Kidney tubule cell (primary cell): ENCODE measurements at places on chromosomes 12 and 14.

DNA sequence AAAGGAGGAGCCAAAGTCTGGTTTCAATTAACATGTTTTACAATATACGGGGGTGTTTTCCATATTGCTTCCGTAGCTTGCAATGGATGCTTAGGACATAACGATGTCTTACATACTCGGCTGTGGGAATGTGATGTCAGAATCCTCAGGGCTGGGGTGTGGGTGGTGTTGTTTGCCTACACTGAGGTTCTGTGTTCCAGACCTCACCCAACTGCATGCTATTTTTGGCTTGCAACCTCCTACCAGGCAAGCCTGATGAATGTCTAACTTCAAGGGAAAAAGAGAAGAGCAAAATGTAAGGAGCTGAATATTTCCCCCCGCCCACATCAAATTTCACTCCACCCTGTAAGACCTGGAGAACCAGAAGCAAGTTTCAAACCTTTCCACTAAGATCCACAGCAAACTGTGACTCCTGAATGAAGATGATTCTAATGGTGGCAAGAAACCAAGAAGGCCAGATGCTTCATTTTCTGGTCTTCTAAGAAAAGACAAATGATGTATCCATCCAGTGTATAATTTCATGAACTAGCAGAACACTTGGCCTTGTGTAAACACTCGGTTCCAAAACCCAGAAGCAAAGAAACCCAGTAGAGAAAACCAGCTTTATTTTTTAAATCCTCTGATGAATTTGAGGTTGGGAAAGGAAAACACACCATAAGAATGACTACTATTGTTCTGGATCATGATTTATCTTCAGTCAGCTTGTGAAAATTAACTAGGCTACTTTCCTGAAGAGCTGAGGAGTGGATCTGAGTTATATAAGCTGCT lies 227.9 kb downstream of the DACT1 start:
- DNase-seq, result peak; percentile 34

GRCh38 chr14:25116607-25117006 lies 66.7 kb upstream of the STXBP6 start:
- DNase-seq, result no peak

GRCh38 chr14:98368916-98369315 lies 903.1 kb downstream of the BCL11B start:
- DNase-seq, result no peak

DNA sequence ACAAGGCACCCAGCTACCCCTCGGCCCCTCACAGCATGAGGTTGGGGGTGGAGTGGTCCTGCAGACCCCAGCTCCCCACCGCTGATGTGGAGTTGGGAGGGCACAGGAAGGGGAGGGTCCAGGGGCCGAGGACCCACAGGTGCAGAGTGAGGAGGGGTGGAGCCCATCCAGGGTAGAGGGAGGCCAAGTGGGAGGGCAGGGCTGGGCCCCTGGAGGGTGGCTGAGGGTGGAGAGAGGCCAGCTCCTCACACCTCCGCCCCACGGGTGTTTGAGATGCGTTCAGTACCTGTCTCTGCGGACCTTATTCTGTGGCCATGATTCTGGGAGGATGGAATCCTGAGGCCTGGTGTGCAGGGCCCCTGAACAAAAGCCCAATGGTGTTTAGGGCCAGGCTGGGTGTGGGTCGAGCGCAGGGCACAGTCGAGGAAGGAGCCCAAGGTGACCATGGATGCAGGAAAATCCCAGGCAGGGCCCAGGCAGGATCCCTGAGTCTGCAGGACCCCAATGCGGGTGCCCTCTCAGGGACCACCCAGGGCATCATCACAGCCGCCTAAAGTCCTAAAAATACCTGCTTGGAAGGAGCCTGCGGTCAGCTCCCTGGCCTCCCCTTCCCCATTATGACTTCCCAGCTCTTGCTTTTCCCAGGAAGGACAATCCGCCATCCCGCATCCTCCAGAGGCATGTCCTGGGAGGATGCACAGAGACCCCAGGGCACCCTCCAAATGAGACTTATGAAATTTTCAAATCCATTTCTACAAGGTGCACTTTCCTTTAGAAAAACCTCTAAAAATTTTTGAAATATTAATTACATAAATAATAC lies 377.1 kb upstream of the SFSWAP start:
- no peak for DNase-seq

DNA sequence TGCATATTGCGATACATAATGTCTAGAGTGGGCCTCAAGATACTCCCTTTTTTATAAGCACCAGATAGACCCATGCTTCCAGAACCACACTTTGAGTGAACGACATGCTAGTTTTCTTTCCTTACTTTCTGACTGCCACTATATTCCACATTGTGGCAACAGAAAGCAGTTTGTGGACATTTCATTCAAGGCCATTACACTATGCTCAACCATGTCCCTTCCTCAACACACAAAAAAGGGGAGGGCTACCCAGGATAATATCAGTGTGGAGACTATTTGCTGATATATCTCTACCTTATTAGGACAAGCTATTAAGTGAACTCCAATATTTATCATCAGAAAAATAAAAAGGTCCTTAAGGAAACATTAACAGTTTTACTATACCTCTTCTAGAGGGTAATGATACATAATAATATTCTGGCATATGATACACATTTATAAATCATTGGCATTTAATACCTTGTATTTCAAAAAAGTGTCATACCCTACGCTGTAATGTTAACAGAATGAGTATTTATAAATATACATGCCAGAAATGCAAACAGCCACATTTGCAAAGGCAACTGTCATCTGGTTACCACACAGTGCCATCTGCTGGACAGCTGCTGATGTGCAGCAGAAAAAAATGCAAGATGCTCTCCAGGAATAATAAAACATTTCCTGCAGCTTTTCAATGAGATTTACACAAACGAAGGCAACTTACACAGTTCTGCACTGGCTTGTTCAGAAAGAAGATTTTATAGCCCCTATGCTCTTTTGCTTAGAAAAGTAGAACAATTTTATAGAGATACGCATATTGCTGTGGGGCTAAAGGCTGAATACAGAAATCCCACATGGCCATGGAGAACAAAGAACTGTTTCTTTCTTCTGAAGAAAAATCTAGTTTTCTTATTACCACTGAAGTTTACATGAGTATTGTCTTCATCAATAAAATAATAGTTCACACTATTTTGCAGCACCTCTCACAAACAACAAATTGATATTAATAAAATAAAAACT lies 182.2 kb upstream of the GRIP1 start:
- peak; percentile 56 for DNase-seq

GRCh38 chr12:28088566-28089272 lies 101.5 kb upstream of the CCDC91 start:
- no peak for DNase-seq

- no peak for DNase-seq
These were observed 528.2 kb downstream of the MED13L start for GRCh38 chr12:115749071-115749841.

GRCh38 chr14:67420102-67420739 lies 8.3 kb upstream of the PLEK2 start:
- DNase-seq, result no peak

- no peak for DNase-seq
These were observed 13.7 kb upstream of the ITGA5 start for GRCh38 chr12:54432815-54433164.

DNA sequence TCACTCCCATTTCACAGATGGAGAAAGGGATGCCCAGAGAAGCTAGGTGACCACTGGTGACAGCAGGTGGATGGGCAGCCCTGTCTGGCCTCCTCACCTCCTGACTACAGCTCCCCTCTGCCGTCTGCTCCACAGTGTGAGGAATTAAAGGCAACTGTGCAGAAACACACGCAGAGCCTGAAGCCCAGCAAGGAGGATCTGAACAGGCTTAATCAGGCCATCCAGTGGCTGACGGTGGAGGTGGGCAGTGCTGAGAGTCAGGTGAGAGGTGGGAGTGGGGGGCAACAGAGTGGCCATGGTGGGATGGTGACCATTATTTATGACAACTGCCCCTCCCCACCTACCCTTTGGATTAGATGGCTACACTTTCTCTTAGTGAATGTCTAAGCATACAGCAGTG lies 1.2 kb downstream of the KRT86 start:
- no peak for DNase-seq

DNA sequence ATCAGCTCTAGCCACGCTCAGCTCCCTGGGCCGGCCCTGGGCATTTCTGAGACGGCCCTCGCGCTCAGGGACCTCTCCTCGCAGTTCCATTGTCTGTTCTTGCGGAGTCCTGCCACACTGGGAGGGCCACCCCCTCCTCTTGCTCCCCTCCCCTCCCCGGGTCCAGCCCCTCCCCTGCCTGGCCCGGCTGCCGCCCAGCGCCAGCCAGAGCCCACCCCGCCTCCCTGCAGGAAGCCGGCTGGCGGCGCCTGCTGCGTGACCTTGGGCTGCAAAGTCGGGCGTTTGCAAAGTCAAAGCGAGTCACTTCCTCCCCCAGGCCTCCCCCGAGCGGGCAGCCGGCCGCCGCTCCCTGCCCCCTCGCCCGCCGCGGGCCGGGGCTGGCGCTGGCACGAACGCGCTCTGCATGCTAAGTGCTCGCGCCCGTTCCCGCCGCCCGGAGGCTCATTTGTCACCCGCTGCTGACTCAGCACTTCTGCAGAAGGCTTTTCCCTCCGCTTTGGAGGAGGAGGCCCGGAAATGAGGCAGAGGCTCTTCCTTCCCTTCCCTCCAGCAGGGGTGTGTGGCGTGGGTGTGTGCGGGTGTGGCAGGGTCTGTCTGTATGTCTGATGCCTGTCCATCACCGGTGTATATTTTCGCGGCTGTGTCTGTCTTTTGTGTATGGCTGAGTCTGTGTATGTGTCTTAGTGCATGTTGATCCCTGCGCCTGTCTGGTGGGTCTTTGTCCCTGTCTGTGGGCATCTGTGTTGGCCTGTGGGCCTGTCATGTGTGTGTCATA lies 72.0 kb downstream of the IRF2BPL start:
- DNase-seq, result peak; percentile 98

GRCh38 chr14:75430526-75430925 lies 2.7 kb downstream of the JDP2 start:
- DNase-seq, result peak; percentile 25

DNA sequence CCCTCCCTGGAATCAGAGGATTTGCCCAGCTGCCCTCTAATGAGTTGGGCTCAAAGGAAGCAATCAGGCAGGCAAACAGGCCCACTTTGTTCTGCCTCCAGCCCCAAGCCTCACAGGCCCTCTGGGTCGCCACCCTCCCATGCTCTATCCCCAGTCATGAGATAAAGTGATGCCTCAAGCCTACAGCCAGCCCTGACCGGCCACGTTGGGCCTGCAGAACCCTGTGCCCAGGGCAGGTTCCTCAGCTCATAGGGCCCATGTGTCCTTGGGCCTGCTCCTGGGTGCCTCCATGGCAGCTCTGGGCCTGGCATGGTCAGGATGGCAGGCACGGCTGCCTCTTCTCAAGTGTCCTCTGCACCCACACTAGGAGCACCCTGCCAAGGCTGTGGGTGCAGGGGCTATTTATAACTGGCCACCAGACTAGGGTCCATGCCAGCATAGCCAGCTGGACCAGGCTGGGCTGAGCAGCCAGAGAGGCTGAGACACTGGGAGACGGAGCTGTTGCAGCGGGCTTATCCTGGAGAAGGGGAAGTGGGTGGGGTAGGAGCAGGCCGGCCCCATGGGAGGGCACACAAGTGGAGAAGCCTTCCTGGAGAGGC lies 20.2 kb downstream of the HDAC7 start:
- DNase-seq, result no peak

DNA sequence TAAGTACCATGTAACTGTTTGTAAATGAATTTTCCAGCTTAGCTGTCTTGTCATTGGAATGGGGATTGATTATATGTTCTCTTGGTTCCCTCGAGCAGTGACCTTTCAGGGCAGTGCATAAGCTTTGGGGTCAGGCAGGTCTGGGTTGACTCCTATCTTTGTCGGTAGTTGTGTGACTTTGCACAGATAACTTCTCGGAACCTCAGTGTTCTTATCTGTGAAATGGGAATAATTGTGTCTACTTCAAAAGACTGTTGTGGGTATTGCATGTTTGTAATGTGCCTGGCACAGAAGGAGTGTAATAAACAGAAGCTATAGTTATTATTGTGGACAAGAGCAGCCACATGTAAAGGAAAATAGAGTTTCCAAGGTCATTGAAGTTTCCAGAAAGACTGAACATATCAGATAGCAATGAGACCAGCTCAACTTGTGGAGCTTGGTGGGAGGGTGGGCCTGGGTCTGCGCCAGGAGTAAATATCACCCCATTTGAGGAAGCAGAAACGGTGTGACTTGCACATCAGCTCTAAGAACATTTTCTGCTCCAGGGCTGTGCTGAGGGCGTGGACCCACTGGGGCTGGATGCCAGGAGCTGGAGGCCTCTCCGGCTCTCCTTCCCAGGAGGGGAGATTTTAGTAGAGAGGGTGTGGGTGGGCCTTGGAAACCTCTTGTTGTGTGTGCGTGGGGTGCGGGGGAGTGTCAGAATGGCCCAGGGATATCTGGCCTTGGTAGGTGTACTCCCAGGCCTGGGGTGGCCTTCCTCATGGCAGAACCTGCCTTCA lies 19.7 kb downstream of the FOS start:
- no peak for DNase-seq

DNA sequence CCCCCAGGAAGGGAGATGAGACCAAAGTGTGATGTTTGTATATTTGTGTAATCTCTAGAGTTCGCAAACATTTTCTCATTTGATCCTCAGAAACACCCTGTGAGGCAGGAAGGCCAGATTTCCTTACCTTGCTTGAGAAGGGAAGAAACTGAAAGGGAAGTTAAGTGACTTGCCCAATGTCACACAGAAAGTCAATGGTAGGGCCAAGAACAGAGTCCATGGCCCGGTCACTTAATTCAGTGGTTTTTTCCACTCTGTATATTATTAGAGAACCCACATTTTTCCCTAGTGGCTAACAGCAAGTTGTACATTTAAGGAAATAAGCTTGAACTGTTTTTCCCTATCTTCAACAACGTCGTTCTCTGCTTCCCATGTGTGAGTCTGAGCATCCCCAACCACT lies 25.6 kb upstream of the CHPT1 start:
- DNase-seq, result no peak

GRCh38 chr12:92233346-92234015 lies 87.8 kb upstream of the BTG1 start:
- DNase-seq, result no peak

- DNase-seq, result no peak
These were observed 15.7 kb upstream of the DDHD1 start for GRCh38 chr14:53168786-53169185.

- no peak for DNase-seq
These were observed 25.3 kb downstream of the CLEC2A start for GRCh38 chr12:9906873-9907272.

DNA sequence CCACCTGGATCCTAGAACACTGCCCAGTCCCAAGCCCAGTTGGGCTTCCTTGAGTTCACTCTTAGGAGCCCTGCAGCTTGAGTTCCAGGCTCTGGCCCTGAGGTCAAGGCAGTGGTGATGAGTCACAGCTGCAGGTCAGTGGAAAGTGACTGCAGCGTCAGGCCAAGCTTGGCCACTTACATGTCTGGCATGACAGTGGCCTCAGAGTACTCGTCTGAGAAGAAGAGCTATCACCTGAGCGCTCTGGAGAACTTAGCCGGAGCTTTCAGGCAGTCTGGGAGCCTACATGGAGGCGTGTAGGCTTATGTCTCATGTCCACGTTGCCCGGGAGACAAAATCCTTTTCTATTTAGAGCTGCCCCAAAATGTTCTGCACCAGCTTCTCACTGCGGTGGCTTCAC lies 75.6 kb downstream of the ARL6IP4 start:
- DNase-seq, result peak; percentile 67

DNA sequence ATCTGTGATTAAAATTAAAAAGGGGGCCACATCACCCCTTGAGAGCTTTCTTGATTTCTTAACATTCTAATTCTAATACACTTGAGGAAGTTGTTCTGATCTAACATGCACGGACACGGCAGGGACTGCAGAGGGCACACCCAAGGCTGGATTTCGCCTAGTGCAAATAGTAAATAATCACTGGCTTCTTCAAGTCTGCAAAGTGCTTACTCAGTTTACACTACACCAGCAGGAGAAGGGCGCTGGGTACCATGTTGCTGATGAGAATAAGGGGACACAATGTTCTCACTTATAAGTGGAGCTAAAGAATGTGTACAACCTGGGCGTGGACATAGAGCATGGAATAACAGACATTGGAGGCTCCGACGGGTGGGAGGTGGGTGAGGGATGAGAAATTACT lies 34.2 kb downstream of the TBX5 start:
- DNase-seq, result no peak
